ENCODE measurements at places on chromosomes 2 and 18. TPM values are rescaled to one million over a fixed set of nuclear protein-coding genes. Genes with fewer than 3 reads are reported as not detected.

DNA sequence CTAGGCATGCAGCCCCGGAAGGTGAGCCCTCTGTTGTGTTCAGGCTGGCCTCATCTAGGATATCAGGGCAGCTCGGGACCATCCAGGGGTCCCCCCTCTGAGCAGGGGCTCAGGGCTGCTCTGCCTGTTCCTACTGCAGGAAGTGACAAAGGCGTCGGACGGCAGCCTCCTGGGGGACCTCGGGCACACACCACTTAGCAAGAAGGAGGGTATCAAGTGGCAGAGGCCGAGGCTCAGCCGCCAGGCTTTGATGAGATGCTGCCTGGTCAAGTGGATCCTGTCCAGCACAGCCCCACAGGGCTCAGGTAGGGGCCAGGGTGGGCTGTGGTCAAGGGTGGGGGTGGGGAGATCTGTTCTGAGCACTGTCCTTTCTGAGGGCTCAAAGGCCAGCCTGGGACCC lies 13.1 kb downstream of the KCNIP3 start:
- H3K27ac ChIP-seq, result no peak overlapping the region
- no peak for DNase-seq
- no peaks in the 10 kb centered on the region for H3K27me3 ChIP-seq
- no peaks in the 10 kb centered on the region for H3K36me3 ChIP-seq
- no peak overlapping the region for H3K4me3 ChIP-seq
- no peaks in the 10 kb centered on the region for H3K4me1 ChIP-seq

GRCh38 chr2:599601-600000 lies 77.6 kb downstream of the TMEM18 start:
- no peak overlapping the region for H3K27ac ChIP-seq
- no peaks in the 10 kb centered on the region for H3K4me1 ChIP-seq
- H3K27me3 ChIP-seq, result no peaks in the 10 kb centered on the region
- no peak overlapping the region for H3K4me3 ChIP-seq
- H3K36me3 ChIP-seq, result no peaks in the 10 kb centered on the region
- DNase-seq, result no peak

DNA sequence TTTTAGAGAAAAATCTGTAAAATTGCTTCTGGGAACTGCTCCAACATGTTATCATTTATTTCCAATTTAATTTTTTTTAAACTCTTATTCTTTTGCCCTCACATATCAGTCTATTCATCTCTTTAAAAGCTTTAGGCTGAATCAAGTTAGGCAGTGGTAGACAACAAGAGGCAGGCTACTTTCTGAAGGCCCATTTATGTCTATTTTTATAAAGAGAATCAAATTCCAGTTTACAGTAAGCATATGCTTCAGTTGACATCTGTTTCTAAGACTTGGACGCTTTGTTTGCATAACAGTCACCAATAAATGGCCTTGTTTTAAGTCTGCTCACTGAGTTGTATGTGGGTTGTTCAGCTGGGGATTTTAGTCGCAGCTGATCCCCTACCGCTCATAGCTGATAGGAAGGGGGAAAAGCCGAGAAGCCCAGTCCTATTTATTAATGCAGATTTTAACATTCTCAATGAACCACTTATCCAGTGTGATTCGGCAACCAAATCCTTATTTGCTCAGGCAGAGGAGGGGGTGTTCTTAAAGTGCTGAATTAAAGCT lies 260.4 kb upstream of the SIX3 start:
- no peaks in the 10 kb centered on the region for H3K36me3 ChIP-seq
- H3K4me3 ChIP-seq, result peak overlapping the region; percentile 8
- DNase-seq, result peak; percentile 39
- peaks cover 49% of the 10 kb centered on the region for H3K4me1 ChIP-seq

DNA sequence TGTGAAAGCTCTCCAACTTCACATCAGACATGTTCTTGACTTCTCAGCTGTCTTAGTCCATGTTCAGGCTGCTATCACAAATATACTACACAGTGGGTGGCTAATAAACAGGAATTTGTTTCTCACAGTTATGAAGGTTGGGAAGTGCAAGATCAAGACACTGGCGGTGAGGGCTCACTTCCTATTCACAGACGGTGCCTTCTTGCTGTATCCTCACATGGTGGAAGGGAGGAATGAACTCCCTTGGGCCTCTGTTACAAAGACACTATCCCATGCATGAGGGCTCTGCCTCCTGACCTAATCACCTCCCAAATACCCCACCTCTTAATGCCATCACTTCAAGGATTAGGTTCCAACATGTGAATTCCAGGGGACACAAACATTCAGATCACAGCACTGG lies 9.7 kb downstream of the UXS1 start:
- no peak overlapping the region for H3K4me3 ChIP-seq
- DNase-seq, result no peak
- H3K4me1 ChIP-seq, result no peaks in the 10 kb centered on the region
- no peaks in the 10 kb centered on the region for H3K27me3 ChIP-seq

CAPN14 gene
- total RNA-seq, result 0.04 TPM

Data from neural progenitor cell (in vitro differentiated cells).